ENCODE measurements at places on chromosomes 4 and X.

DNA sequence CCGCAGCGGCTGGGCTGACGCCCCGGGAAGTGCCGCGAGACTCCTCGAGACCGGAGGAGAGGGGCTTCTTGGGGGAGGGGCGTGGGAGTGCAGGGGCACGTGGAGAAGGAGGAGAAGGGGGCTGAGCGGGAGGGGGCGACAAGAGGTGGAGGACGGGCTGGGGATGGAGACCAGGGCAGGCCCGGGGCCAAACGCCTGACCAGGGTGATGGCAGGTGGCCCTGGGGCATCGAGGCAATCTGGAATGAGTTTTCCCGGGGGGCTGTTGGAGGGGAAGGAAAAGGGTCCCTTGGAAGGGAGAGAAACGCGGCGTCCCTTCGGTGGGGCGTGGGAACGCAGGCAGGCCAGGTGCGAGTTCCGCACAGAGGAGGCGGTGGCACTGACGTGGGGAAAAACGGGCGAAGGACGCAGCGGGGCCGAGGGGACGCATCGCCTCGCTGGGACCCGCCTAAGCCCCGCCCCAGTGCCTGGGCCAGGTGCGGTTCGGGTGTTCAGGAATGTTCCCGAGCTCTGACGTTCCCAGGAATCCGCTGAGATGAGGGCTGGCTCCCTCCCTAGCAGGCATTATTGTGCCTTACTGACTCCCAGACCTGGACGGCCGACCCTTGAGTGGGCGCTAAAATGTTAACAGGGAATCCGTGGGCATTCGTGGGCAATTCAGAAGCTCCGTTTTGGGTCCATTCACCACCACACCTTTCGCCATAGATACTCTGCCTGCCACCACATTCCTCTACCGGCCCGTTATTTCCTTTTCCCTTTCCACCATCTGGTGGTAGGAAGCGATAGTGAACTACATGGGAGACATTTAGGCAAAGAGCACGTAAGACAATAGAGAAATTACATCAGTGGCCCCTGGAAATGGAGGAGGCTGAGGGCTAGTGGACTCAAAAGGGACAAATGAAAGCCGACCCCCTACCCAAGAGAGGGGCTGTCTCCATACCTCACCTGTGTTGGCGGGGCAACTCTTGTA lies 795 bp upstream of the SH3KBP1 start:
- peak; percentile 10 for DNase-seq

- no peak for DNase-seq
These were observed 437.5 kb upstream of the BOD1L1 start for GRCh38 chr4:14064984-14065383.

- DNase-seq, result peak; percentile 22
These were observed 381.3 kb upstream of the INTU start for GRCh38 chr4:127251423-127251822.

DNA sequence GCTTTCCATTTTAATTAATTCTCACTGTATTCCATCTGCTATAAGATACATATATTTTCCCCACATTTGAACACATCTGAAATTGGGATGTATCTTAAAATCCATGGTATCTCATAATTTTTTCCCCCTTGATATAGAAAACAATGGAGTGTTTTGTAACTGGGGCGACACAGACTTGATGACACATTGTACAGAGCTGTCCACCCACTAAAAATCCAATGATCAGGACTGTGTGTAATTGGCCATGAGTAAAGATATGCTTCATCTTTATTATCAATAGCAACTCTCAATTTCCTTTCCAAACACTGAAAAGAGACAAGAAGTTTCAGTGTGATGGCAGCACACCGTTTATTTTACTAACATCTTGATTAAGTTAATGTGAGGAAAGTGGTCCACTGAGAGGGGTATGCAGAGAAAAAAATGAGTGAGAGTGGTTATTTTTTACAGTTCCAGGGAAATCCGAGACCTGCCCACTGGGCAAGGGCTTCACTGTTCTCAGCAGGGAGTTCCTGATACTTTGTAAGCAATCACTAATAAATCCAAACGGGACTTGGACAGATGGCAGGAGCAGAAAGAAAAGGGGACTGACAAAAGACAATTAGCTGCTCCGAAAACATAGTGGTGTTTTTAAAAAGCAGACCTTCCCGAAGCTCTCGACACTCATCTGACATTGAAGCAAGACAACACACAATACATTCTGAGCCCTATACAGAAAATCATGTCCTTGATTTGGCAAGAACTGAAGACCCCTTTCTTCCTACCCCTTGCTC lies 149.4 kb downstream of the TSPAN5 start:
- DNase-seq, result no peak
